ENCODE measurements at places on chromosomes 16 and 17.

GRCh38 chr16:29784901-29785500 lies 5.5 kb upstream of the KIF22 start:
- no peak for DNase-seq

- DNase-seq: peak; percentile 81
These were observed 183.2 kb downstream of the C16orf78 start for GRCh38 chr16:49556606-49557446.

GRCh38 chr16:50820225-50820624 lies 78.3 kb downstream of the CYLD start:
- DNase-seq: no peak

DNA sequence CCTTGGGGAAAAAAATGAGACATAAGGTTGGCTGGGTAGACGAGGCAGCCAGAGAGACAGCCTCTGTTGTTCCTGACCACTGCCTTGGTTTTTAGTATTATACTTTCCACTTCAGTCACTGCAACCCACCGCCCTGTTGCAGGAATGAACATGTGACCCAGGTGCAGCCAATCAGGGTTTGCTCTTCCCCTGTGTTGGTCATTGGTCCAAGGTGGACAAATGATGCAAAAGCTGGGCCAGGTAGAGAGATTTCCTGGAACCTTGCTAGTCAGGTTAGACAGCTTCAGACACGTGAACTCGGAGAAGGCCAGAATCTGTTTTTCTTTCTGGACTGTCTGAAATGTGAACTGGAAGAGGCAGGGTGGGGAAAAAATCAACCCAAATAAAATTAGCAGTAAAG lies 452.4 kb upstream of the RBFOX1 start:
- DNase-seq: no peak

DNA sequence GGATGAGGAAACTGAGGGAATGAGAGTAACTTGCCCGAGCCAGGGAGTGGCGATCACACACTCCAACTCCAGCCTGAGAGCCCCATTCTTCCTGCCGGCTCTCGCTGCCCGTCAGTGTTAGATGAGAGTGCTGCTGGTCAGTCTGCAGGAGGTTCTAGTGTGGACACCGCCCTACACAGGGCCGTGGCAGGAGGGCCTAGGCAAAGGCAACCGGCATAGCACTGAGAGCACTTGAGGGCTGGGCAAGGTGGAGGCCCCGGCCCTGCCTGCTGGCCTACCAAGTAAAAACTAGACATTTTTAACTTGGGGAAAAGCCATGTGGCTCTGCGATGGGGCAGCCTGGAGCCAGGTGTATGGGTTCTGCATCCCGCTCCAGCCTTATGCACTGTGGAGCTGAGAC lies 354.8 kb downstream of the SEC14L1 start:
- no peak for DNase-seq

DNA sequence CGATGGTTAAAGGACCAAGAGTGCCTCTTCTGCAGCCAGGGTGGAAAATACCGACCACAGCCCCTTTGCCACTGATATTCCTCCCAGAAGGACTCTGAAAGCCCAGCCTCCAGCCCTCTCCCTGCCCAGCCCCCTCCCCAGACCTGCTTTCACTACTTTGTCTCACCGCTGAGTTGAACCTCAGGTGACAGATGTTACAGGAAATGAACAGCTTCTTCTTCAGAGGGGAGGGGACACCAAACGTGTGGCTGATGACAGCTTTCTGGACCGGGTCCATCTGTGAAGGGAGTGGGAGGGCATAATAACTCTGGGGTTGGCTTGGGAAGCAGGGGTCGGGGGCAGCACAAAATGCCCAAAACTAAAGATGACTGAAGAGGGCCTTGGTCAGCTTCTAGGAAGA lies 14.2 kb downstream of the NKIRAS2 start:
- no peak for DNase-seq

GRCh38 chr17:74158761-74159160 lies 44.7 kb upstream of the RPL38 start:
- no peak for DNase-seq

DNA sequence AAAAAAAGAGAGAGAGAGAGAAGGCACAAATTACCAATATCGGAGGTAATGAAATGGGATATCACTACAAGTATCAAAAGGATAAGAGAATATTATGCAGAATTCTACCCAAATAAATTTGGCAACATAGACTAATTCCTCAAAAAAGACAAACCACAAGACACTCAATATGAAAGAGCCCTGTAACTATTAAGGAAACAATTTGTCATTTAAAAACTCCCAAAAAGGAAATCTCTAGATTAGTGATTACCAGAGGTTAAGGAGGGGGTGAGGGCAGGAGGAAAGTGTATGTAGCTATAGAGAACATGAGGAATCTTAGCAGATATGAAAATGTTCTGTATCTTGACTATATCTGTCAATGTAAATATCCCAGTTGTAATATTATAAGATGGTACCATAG lies 54.0 kb downstream of the CFDP1 start:
- DNase-seq: no peak

- no peak for DNase-seq
These were observed 441.0 kb upstream of the ERCC4 start for GRCh38 chr16:13478991-13479390.

DNA sequence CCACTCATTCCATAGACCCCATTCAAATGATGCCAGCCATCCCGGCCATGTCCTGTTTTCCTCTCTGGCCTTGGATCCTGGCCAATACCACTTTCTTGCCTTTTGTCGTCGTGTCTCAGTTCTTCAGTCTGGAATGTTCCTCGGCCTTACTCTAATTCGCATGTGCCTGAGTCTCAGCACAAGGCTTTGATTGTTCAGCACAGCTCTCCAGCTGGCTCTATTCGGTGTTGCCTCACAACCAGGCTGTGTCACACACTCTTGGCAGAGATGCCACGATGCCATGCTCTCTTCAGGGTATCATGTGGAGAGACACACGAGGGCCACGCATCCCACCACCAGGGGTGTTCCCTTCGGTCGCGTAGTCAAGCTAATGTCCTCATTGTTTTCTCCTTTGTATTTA lies 1.8 kb upstream of the VPS4A start:
- DNase-seq: no peak

- DNase-seq: no peak
These were observed 14.9 kb downstream of the SOX9 start for GRCh38 chr17:72135546-72136325.

- no peak for DNase-seq
These were observed 330.3 kb downstream of the BCAS3 start for GRCh38 chr17:61007980-61008379.

DNA sequence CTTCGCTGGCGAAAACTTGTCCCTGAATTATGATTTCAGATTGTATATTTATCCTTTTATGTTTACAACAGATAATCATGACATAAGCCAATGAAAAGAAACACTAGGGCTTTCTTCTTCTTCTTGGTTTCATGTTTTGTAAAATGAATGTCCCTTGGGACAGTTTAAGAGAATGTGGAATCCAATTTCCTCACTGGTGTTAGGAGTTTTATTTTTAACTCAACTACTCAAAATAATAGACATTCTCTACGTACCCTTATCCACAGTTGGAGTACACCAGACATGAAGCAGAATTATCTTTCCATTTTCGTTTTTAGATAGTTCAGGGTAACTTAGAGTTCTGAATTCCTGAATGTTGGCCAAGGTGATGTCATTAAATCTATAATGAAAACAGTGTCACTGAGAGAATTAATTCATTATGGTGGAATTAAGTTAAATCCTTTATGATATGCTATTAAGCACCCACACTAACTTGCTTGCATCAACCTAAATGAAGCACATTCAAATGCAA lies 43.4 kb downstream of the IRX6 start:
- DNase-seq: no peak

- DNase-seq: no peak
These were observed 20.5 kb upstream of the MTMR4 start for GRCh38 chr17:58534901-58535421.

DNA sequence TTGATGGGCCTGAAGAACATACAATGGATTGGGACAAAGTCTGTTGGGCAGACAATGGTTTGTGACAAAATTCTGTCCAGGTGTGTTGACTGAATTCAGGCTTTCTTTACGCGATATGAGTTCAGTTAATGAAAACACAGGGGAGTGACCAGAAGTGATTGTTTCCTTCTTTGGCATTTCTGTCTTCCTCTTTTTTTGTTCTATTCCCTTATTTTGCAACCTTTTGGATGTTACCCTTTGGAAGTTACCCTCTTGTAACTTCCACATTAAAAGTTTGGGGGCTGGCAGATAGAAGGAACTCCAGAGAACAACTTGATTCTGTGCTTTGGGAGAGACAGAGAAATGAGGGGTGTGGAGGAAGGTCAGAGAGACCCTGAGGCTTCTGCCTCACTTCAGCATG lies 126.7 kb downstream of the PITPNC1 start:
- DNase-seq: no peak

GRCh38 chr17:15480204-15480603 lies 12.8 kb upstream of the CDRT4 start:
- DNase-seq: no peak

DNA sequence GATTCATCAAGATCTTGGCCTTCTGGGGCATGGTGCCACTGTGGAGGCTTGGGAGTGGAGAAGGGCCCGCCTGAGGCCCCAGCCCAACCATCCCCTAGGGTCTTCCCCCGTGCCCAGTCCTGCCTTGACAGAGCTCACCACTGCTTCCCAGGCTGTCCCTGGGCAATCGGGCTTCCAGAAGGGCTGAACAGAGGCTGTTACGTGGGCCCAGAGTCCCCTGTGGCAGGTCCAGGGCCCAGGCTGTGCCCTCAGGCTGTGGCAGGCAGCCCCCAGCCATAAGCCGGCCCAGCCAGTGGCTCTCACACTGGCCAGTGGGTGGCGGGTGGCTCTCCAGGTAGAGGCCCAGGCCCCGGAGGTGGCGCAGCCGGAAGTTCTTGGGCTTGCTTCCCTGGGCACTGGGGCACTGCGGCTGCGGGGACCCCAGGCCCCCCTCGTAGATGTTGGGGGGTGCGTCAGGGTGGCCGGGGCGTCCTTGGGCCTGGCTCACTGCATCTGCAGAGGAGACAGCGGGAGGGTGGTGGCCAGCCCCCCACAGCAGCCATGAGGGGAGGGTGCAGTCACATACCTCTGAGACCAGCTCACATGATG lies 809 bp downstream of the C16orf90 start:
- DNase-seq: no peak

DNA sequence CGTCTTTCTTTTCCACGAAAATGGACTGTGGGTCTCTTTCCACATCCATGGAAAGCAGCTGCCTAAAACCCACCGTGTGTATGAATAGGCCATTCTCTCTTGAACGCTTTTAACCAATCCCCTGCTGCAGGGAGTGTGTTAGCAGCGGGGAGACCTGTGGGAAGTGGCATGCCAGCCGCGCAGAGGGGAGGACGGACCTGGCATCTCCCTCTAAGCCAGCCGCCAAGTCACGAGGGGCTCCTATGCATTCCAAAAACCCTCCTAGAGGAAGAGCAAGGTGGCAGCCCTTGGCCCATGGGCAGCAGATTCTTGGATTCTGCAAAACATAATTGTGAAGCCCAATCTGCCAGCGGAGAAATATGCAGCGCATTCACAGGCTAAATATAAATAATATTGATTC lies 15.4 kb downstream of the RBFOX3 start:
- no peak for DNase-seq

- no peak for DNase-seq
These were observed 9.6 kb downstream of the SLX4 start for GRCh38 chr16:3601614-3602319.

- no peak for DNase-seq
These were observed 218.0 kb downstream of the NTN1 start for GRCh38 chr17:9239246-9239792.

- no peak for DNase-seq
These were observed 88.0 kb downstream of the LITAF start for GRCh38 chr16:11498683-11499082.

DNA sequence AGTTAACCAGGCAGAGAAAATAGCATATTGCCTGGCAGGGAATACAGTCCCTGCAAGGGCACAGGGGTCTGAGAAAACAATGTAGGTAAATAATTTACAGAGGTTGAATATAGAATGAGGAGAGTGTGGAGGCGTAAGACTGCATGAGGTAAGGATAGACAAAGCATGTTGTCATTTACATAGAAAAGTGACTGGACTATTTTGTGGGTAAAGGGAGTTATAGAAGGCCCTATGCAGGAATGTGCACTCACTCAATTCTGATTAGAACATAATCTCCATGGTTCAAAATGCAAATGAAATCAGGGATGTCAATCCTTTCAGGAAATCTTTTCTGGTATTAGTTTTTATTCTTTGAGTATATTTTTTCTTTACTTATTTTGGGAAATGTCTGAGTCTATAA lies 285.7 kb upstream of the SALL1 start:
- DNase-seq: no peak

DNA sequence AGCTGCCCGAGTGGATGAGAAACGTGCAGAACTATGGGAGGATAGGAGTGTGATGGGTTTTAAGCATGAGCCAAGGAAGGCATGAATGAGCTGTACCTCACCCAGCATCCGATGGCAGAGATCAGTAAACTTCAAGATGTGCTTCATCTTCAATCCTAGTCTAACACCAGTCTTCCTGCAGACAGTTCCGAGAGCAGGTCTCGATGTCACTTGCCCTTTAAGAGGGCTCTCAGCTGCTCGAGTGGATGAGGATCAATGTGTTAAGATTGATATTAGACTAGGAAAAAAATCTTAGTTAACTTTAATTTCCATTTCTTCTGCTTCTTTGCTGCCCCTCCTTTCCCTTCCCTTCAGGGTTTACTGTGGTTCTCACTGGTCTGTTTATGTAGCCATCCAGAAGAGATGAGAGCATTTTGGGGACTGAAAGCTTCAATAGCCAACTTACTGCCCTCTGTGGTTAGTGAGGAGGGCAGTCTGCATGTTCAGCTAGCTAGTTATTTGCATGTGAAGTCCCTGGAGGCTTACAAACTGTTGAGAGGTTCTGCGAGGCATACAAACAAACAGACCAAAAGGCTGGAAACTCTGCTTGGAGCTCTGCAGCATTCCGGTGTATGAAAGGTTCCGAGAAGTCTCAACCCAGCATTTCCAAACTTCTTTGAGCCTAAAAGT lies 15.3 kb downstream of the KLHL36 start:
- DNase-seq: no peak

DNA sequence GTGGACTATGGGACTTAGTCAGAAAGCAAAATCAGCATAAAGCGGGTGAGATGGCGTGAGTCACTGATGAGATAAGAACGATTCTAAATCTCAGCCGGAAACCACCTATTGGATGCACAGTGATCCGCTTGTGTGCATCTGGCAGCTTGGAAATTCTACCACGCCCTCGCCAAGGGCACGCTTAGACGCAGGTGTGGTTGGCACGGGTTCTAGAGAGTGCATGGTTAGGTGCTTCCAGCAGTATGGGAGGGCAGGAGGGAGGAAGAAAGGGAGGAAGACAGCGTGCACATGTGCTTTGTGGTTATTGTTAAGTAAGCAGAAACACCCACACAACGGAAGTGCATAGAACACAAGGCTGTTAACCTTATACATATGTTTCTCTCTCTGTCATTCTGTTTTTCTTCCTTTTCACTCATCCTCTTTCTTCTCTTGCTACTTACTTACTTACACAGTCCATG lies 374.0 kb upstream of the ASIC2 start:
- DNase-seq: no peak

DNA sequence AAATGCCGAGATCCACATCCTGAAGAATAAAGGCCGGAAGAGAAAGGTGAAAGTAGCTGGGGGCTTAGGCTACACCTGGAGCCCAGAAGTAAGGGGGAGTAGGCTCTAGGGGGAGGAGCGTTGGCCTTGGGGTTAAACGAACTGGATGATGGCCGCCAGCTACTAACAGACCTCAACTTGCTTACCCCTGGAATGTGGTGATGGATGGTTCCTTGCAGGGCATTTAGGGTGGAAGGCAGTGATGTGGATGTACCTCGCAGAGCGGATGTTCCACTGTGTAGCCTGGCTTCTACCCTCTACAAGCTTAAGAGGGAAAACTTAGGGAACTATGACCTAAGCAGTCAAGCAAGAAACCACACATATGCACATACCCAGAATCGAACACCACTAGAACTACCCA lies 2.3 kb upstream of the MAZ start:
- DNase-seq: no peak
